ENCODE measurements at places on chromosomes 16 and 17.

- DNase-seq = no peak
Observed at GRCh38 chr16:1026784-1027500, 45.4 kb downstream of the SOX8 start.

DNA sequence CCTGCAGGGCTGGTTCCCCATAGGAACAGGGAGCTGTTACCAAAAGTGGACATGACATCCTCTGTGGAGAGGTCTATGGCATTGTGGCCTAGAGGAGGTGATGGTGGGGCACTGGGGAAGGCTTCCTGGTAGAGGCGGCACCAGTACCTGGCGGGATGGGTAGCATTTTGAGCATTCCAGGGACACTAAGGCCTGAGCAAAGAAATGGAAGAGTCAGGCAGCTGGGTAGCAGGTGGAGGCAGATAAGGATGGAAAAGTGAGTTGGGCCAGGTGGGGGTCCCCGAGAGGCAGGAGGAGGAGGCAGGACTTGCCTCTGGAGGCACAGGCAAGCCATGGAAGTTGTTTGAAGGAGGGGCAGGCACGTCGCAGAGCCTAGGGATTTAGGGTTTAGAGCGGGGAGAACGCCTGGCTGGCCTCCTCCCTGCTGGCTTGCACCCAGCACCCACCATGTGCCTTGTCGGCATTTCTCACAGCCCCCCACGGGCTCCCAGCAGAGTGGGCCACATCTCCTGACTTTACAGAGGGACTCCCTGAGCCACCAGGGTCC, 5.1 kb upstream of the ADCY7 start:
- DNase-seq = no peak

GRCh38 chr17:51028176-51028863, 92.3 kb downstream of the SPAG9 start:
- DNase-seq = no peak

- DNase-seq = no peak
Observed at GRCh38 chr17:29723278-29724047, 100.8 kb upstream of the CORO6 start.

DNA sequence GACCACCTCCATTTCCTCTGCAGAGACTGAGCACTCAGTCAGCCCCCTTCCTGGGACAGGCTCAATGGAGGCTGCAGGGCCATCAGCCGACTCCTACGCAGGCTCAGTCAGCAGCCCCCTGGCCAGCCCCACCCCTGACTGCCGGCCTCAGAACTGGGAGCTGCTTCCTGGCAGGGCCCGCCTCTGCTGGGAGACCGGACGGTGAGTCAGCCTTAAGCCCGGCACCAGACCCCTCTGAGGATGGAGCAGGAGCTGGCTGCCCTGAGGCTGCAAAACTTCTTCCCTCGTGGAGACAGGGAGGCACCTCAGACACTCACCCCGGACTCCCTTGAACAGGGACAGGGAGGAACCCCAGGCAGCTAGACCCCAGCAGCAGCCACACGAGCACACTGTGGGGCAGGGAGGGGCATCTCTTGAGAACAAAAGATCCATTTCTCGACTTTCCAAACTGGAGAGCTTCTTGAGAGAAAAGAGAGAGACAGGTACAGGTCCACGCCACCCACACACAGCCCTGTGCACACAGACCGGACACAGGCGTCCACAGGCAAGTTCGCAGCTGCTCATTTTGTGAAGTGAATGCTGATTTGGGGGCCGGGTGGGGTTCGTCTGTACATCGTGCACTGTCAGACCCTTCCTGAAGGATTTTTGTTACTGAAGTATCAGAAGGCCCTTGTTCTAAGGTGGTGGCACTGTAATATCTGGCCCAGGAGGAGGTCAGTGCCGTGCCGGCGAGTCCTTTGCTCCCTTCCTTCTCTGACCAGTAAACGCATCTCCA, 1.3 kb upstream of the TUBB3 start:
- no peak for DNase-seq
